ENCODE measurements at places on chromosomes 11 and 22. TPM values are rescaled to one million over a fixed set of nuclear protein-coding genes. Genes with fewer than 3 reads are reported as not detected.

Gene ANGPTL5
- 0.25 TPM for total RNA-seq

Gene MMP27
- not detected for total RNA-seq

Gene BDNF
- 5.2 TPM for total RNA-seq

Gene ABTB2
- total RNA-seq, result 4.2 TPM

Gene PRR33
- not detected for total RNA-seq

Gene CTTN
- total RNA-seq, result 65.2 TPM

Gene PATE2
- total RNA-seq, result 0.25 TPM

Gene PELI3
- total RNA-seq, result 11.8 TPM

Gene FGF4
- total RNA-seq, result not detected

Gene MUC5AC
- 0.25 TPM for total RNA-seq

Gene OR8D1
- total RNA-seq, result not detected

Gene UCP3
- total RNA-seq, result 0.98 TPM

Gene RASSF10
- 2.7 TPM for total RNA-seq

Gene MOV10L1
- 2.5 TPM for total RNA-seq

Gene P2RX6
- total RNA-seq, result 0.49 TPM

Gene IGHMBP2
- 11.1 TPM for total RNA-seq

Gene SEPTIN3
- total RNA-seq, result 172 TPM

Gene LINC01488
- not detected for total RNA-seq

Gene AQP11
- total RNA-seq, result 4.7 TPM

Gene E2F8
- 0.49 TPM for total RNA-seq

Gene MPZL3
- total RNA-seq, result 0.74 TPM

Gene PPFIBP2
- total RNA-seq, result 15.5 TPM

Gene OR4A16
- total RNA-seq, result not detected

Gene KRTAP5-10
- total RNA-seq, result not detected

Gene ADAMTS8
- total RNA-seq, result 2.0 TPM

Gene PLA2G3
- under 0.01 TPM for total RNA-seq

Gene NXPE2
- total RNA-seq, result 0.49 TPM

Gene HRAS
- total RNA-seq, result 35.7 TPM

Gene ADORA2A
- 8.1 TPM for total RNA-seq

Gene OR5A1
- total RNA-seq, result not detected

Gene TSGA10IP
- not detected for total RNA-seq

Gene MRGPRX4
- not detected for total RNA-seq

Gene TH
- 0.25 TPM for total RNA-seq
